ENCODE measurements at places on chromosomes 2 and 18.

- DNase-seq, result no peak
Observed at GRCh38 chr2:95525294-95526035, 40.9 kb upstream of the TRIM43B start.

DNA sequence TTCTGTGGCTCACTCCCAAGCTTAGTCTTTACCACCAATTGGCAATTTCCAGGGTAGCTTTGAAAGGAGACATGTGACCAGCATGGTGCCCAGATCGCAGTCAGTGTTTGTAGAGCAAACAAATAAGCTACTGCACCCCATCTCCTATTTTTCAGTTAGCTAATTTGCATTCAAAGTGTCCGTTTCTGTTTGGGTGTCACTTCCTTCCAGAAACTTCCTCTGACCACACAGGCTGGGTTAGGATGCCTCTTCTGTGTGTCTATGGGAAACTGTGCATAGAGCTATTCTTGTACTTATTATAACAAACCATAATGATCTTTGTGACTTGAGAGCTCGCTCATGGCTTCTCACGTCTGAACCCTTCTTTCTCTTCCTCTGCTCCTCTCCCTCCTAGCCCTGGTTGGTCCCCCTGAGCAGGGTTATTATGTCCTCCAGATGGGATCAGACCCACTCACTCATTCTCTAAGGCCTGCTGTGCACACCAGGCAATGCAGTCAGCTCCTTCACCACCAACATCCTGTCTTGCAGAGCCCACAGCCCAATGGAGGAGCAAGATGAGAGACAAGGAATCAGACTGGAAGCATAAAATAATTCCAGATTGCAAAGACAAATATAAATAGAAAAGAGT lies 101.2 kb upstream of the ALK start:
- no peak for DNase-seq

- no peak for DNase-seq
Observed at GRCh38 chr18:26255695-26256622, 29.7 kb downstream of the TAF4B start.

GRCh38 chr2:134232461-134232860 lies 21.4 kb upstream of the MGAT5 start:
- no peak for DNase-seq

DNA sequence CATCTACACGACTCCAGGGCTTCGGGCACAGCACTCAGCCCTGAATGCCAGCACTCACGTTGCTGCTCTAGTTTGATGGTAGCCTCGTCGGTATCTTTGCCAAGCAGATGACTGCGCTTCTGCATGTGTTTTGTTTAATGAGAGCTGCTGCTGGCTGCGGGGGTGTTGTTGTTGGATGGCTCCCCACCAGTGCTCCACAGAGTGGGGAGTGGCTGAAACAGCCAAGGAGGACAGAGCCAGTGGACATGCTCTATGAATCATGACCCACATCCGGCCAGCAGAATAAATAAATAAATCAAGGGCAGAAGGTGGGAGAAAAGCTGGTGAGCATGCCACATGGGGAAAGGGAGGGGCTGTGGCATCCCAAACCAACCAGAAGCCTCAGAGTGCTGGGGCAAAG lies 131.2 kb upstream of the SOX11 start:
- no peak for DNase-seq

DNA sequence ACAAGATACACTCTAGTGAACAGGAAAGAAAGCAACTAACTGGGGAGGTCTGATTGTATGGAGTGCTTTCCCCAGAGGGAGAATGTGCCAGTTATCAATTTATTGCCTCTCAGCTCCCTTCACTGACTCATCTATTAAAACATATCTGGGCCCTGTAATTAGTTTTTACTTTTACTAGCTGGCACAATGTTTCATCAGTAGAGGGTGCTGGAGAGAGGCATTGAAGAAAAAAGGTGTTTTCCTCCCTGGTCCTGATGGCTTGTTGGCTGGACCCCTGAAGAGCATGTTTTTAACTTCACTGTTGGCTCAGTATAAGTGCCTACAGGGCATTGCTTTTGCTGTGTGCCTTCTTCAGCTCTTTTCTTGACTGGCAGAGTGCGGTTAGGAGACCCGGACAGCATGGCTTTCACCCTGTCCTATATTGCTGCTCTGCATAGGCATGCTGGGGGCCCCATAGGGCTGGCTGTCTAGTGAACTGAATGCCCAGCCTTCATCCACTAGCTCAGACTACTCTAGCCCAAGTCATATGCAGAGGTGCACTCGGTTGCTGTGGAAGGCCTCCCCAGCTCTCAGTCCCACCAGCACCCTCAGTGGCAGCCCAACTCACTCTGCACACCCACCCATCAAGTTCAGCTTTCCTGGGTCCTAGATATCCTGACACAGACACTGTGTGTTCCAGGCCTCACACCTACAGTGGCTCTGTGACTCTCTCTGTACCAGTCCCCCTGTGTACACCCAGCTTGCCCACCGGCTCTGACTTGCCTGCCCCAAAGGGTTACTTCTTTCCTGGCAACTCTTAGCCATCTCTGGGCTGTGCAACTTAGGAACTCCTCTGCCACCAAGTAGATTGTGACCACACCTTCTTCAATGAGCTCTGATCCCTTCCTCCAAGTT lies 62.3 kb upstream of the ACYP2 start:
- DNase-seq, result no peak

GRCh38 chr18:48796491-48797205 lies 154.1 kb downstream of the SMAD7 start:
- DNase-seq, result no peak

- DNase-seq, result no peak
Observed at GRCh38 chr2:50448556-50448955, 583.4 kb downstream of the NRXN1 start.

DNA sequence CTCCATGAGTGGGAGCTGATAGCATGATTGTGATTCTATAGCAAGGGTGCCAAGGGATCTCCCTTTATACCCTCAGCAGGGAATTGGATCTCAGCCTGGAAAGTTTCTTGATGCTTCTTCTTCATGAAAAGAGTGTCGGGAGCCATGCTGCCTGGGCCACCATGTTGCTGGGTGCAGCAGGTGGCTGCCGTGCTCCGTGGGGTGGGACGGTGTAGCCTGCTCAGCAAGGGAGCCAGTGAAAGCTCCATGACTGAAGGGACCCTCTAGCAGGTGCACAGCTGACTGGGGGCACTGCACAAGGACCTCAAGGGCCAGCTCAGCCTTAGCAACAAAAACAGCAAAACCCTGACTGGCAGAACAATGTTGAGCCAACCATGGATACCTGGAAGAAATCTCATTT lies 368.9 kb upstream of the HS6ST1 start:
- no peak for DNase-seq

DNA sequence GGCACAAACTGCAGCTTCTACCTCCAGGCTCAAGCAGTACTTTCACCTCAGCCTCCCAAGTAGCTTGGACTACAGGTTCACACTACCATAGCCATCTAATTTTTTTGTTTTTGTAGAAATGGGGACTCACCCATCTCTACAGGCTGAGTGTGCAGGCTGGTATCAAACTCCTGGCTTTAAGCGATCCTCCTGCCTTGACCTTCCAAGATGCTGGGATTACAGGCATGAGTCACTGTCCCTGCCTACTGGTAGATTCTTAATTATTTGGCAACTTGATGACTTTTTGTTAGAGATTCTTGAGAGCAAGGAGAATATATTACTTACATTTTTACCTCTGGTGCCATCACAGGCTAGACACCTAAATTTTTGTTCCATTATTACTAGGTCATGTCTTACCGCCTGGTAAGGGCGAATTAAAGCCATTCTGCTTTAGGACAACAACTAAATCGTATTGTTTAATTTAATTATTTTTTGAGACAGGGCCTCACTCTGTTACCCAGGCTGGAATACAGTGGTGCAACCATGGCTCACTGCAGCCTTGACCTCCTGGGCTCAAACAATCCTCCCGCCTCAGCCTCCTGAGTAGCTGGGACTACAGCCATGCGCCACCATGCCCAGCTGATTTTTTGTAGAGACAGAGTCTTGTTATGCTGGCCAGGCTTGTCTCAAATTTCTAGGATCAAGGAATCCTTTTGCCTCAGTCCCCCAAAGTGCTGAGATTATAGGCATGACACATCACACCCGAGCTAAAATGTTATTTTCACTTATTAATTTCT lies 15.7 kb downstream of the DYNC1I2 start:
- DNase-seq, result no peak

Measured in activated CD8-positive, alpha-beta memory T cell treated with anti-CD3 and anti-CD28 coated beads for 1 hour (primary cell).